ENCODE measurements at places on chromosomes 5 and 9.
A peak's percentile ranks its signal among the peaks of the same experiment; 100 is the strongest.

DNA sequence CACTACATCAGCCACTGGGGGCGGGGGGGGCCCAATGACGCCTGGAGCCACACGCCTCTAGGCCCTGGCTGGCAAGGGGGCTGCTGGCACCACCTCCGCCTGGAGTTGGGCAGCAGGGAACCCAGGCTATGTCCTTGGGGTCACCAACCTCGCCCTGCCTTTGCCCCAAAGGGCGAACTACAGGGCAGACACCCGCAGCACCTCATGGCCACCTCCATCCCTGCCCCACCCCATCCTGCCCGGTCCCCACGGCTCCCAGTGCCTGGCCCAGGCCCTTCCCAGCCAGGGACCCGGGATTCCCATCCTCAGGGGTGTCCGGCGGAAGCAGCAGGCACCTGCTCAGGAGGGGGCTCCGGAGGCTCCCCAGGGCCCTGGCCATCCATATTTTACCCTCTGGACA, 37.0 kb downstream of the NACC2 start:
- no peak for DNase-seq

DNA sequence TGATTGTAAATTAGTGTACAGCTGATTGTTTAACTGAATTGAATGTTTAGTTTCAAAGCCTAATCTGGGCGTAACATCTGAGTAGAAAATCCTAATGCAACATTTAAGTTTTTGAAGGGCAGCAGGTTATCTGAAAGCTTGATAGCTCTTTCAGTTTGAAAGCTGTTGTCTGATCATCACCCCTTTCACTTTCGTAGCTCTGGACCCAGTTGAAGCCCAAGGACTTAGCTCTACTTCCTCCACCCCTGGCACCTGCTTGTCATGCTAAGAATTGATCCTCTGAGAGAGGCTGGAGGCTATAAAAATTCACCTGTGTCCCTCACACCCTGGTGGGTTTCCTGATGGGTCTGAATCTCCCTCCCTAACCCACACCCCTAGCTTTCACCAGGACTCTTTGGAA, 86.0 kb downstream of the ZFAND5 start:
- DNase-seq, result no peak

- DNase-seq, result no peak
These were observed 197.2 kb downstream of the PARP8 start for GRCh38 chr5:50863534-50864170.

DNA sequence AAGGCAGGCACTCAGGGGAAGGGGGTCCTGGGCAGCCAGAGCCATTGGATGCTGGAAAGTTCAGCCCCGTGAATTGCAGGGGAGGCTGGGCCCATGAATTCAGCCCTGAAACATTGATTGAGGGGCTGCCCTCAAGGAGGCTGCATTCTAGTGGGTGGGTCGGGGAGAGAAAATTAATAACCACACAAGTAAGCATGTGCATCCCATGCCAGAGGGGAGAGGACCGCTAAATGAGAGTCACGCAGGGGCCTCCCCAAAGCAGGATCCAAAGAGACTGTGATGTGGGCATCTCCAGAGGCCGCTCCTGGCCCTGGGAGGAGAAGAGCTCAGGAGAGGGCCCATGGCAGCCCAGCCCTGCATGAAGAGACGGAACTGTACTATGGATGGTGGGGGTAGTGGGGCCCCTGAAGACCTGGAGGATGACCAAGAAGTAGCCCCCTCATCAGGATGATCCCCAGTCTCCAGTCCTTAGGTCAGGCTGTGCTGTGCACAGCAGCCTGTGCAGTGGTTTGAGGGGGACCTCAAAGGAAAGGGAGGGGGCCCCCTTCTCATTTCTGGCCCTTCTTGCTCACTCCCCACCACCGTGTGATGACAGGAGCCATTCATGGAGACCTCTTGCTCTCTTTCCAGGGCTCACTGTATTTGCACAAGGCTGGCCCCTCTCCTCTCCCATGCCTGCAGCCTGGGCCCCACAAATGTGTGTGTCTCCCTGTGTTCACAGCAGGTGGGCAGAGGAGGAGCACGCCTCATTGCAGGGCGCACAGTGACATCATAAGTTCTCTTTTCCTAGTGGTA, 233.6 kb upstream of the IRX1 start:
- DNase-seq, result no peak

- no peak for DNase-seq
These were observed 57.2 kb downstream of the RANBP6 start for GRCh38 chr9:5958273-5958672.

GRCh38 chr9:127650518-127650917, 38.4 kb downstream of the STXBP1 start:
- no peak for DNase-seq

GRCh38 chr5:72234265-72234700, 85.8 kb downstream of the MRPS27 start:
- DNase-seq, result peak; percentile 81

- peak; percentile 97 for DNase-seq
These were observed at the start of gene COX7C for GRCh38 chr5:86617756-86618576. Gene COX7C, plus strand, starts transcription at chr5:86617941. Its CDS starts 115 bp downstream, at chr5:86618056.

DNA sequence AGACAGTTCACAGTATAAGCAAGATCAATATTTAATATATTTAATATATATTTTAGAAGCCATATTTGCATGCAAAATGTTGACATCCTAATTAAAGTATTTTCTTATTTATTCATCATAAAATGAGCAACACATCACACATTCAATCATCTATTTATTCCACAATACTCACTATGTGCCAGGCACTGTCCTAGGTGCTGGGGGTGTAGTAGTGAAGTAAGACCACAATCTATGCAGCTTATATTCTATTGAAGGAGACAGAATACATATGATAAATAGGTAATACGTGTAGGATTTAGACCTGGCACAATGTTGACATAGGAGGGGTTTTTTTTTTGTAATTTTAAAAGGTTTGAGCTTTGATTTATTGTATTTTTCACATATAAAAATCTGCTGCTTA, 63.1 kb downstream of the GRIN3A start:
- no peak for DNase-seq

DNA sequence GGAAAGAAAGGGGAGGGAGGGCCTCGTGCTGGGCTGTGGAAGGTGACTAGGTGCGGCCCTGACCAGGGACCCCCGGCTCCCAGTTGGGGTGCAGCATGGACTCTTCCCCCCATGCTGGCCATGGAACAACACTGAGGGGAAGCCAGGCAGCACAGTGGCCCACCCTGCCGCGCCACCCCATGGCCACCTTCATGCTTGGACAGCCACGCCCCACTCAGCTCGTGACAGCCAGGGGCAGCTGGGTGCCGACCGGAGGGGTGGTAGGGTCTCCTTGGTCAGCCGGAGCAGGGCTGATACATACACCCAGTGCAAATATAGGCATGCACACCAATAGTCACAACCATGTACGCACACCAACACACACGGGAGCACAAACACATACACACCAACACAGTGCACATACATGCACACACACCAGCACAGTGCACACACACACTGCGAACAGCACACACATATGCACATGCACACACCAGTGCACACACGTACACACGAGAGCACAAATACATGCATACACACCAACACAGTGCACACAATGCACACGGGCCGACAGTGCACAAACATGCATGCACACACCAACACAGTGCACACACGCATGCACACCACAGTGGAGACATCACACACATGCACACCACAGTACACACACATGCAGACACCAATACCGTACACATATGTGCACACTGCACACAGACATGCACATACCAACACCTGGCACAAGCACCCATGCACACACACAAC, 8.3 kb downstream of the SOHLH1 start:
- DNase-seq, result no peak

DNA sequence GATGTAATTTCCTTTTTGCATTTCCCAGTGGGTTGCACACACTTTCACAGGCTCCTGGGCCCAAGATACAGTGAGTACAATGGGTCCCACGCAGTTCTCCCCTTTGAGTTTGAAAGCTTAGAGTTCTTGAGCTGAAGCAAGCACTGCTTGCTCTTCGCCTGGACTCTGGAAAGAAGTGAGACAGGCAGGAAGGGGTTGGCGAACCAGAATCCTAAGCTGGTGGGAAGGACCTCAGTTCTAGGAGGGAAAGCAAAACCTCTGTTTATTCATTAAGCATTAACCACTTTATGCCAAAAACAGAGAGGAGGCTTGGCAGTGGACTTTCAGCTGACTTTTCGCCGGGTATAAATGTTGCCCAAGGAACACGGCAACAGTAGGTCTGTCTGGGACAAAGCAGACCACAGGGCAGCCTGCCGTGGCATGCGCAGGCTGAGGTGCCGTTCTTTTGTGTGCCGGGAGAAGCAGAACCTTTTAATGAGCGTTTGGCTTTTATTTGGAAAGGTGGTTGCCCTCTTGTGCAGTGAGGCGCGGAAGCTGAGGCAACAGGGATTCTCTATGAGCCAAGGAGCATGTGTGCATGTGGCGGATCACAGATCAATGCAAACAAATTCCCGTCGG, 239.9 kb upstream of the PANK3 start:
- no peak for DNase-seq

DNA sequence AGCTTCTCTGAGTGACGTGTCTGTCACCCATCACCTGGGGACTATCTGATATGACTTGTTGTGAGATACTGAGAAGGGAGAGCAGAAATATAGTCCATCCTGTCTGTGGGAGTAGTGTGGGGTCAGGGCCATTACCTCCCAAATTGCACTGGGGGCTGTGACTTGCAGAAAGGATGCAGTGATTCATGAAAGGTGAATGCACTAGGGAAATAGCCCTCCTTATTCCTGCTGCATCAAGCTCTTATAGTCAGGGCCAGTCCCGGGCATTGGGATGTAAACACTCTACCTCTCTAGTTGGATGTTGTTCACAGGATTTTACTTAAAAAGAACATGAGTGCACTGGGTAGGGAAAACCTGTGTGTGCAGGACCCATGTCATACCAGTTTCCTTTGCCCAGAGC, 124.8 kb downstream of the STK32A start:
- no peak for DNase-seq

GRCh38 chr5:81241961-81242648, 9.0 kb downstream of the CKMT2 start:
- DNase-seq, result no peak

- peak; percentile 3 for DNase-seq
These were observed 26.6 kb downstream of the AK3 start for GRCh38 chr9:4714266-4715016.

DNA sequence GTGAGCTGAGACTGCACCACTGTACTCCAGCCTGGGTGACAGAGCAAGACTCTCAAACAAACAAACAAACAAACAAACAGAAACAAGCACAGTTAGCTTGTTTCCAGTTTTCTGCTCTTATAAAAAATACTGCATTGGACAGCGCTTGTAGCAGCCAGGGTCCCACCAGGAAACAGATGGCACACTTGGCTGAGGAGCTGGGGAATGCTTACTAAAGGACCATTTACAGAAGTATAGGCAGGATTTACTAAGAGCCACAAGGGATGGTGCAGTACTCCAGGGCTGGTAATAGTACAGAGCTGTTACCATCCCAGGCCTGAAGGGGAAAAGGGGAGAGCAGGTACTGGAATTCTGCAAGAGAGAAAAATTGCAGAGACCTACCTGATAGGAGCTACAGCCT, 5.2 kb upstream of the ANKS6 start:
- no peak for DNase-seq

DNA sequence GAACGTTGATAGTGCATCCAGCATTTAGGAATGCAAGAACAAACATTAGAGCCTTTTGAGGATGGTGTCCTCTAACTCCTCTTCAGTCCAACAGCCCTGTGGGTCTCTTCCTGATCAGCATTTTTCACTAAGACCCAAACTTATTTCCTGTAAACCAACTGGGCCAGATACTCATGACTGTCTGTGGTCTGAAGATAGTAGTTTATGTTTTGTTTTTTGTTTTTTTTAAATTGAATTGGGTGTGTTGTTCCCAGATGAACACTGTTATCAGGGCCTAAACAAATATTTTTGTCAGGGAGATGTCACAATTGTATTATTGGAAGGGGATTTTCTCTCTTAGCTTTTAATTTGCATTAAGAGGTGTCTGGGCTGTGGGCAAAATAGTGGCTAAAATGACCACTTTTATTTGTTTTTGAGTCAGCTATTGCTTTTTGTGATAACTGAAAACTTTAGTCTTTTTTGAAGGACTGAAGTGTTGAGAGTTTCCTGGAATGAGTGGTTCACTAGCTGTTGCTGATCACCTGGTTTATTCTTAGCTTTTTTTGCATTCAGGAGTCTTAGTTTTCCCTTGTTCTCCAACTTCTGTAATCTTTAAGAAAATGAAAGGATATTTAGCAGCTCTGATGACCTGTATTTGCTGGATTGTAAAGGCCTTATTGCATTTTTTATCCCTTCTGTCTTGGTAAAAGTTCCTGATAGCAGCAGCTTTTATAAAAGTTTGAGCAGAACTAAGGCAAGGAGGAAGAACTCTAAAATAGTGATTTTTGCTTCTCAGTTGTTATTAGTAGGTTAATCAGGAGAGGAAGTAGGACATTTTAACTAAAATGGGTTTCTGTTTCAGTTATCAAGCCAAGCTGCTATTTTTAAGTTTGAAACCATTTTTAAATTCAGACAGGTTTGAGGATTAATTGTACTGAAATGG, 5.5 kb downstream of the MAN2A1 start:
- DNase-seq, result no peak

DNA sequence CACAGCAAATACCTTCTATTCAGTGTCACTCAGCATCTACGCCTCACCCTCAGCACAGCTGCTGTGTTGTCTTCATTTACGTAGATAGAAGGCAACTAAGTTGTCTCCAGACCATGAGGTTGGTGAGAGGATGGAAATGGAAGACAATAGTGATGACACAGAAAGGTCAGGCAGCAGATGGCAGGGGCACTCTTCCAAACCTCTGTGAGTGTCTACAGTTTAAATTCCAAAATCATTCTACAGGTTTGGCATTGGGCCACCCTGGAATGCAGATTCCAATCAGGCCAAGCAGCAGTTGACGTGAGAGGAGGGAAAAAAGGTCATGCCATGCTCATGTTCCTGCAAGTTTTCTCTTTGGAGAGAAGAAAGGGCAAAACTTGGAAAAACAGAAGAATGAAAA, 68.7 kb upstream of the ADAMTSL1 start:
- DNase-seq, result peak; percentile 88

DNA sequence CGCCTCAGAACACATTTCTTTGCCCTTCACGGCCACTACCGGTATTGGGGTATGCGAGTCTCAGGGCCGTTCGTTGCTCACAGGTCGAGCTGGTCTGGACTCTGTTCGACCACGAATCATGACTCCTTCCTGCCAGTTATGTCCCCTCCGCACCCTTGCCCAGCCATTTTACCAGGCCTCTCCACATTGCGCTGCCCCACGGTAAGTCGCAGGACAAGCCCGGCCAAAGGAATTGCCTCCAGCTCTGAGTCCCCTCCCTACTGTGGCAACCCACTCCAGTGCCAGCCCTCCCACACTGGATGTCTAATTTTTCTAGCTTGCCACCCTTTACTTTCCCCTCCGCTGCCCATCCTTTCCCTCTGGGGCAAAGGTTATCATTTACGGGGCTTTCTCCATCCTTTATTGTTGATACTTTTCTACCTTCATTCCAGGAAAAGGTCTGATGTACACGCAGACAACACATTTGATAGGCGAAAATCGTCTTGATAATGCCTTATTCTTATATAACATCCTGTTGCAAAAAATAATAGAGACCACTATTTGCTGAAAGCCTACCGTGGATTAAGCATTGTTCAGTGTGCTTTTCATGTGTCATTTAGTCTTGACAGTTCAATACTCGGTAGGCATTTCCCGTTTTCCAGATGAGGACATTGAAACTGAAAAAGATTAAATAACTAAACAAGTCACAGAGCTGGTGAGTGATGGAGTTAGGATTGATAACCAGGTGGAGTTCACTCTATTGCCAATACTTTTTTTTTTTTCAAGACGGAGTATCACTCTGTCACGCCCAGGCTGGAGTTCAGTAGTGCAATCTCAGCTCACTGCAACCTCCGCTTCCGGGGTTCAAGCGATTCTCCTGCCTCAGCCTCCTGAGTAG, 958 bp upstream of the HSPA5 start:
- DNase-seq, result no peak

GRCh38 chr9:72462340-72462739, 59.1 kb upstream of the TMC1 start:
- DNase-seq, result peak; percentile 76
